Eye (tissue), 1 donor: ENCODE measurements at places on chromosomes 7 and 10.
A peak's percentile ranks its signal among the peaks of the same experiment; 100 is the strongest.

DNA sequence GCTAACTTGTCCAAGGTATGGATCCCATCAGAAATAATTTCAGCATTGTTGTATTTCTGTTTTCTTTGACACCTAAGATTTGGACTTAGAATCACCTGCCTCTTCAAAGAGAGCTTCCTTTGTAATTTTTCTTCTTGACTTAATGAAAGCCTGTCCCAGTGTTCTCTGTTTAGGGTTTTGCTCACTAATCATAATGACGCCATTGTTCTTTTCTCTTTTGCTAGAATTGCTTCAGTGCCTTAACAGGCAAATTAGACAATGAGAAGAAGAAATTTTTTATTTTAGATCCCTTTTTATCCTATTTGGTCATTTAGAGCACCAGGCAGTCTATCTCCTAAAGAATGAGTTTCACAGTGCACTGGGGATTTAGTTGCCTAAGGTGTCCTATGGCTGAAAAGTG, 128.5 kb downstream of the SND1 start:
- DNase-seq = no peak

DNA sequence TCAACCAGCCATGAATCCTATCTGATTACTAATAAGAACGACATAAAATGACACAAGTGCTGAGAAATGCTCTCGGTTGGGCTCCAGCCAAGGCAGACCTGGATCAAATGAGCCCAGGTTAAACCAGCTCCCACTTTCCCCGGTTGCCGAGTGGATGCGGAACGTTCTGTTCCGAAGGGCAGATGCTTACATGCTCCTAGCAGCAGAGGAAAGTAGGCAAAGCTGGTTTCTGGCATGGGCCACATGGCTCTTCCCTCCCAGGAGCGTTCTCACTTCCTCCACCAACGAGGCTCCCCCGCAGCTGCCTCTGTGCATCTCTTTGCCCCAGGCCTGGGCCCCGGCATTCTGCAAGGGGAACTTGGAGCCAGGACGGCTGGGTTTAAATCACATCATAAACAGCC, 61.8 kb upstream of the SDK1 start:
- DNase-seq = no peak

GRCh38 chr10:33129141-33129995, 171.3 kb upstream of the ITGB1 start:
- DNase-seq = peak; percentile 66

GRCh38 chr10:84264611-84265141, 19.8 kb downstream of the RGR start:
- peak; percentile 88 for DNase-seq

- no peak for DNase-seq
Observed at GRCh38 chr10:122782911-122783310, 62.7 kb downstream of the CUZD1 start.

DNA sequence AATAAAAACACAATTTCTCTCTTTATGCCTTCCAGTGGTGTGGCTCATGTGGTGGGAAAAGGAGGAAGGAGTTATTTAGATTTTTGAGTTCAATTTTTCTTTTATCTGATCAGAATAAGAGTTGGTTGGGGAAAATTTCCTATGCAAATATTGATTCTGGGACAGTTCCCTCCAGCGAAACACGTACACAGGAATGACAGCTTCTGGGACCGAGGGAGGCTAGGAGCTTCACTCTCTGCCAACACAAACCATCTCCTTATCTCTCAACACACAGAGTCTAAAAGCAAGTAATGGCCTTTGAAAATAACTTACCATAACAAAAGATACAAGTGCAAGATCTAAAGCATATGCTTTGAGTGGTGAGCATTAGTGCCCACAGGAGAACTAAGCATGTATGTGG, 122.7 kb downstream of the RAPGEF5 start:
- DNase-seq = no peak

GRCh38 chr10:3264161-3264761, 91.7 kb upstream of the PITRM1 start:
- no peak for DNase-seq

GRCh38 chr10:78458983-78459638, 425.4 kb downstream of the RPS24 start:
- DNase-seq = no peak

GRCh38 chr7:32379510-32380112, 110.6 kb downstream of the LSM5 start:
- DNase-seq = no peak

GRCh38 chr7:29078311-29079260, 67.8 kb downstream of the CPVL start:
- no peak for DNase-seq

DNA sequence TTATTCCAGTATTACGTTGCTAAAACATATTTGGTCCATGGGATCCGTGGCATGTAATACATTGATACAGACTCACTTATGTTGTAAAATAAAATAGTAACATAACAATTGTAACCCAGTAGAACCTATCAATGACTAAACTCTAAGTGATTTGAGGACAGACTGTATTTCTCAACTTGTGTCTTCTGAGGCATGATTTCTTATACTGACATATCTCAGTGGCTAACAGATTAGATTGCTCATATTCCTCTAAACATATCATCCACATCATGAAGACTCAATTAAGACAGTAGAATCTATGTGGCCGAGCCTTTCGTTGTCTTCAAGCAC, 72.3 kb downstream of the CREB5 start:
- DNase-seq = no peak

GRCh38 chr10:128046953-128047290, 79.3 kb downstream of the MKI67 start:
- no peak for DNase-seq

- no peak for DNase-seq
Observed at GRCh38 chr7:356087-356486, 66.1 kb downstream of the FOXL3 start.

DNA sequence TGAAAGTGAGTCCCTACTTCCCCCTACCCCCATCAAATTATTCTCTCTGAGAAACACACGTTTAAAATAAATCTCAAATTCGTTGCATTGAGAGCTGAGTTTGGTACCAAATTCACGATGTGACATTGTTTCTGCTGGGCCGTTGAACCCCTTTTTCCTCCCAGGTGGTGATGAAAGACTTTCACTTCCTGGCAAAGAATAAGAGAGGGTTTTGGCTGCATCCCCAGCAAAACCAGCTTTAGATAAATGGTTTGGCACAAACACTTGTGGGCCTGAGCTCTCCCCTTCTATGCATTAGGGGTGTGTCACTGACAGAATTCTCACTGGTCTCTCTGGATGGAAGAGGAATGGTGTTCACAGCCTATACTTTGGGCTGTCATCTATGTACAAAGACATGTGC, 8.8 kb upstream of the DNTT start:
- DNase-seq = no peak

GRCh38 chr10:9825491-9826018, 1192.1 kb upstream of the CELF2 start:
- no peak for DNase-seq

DNA sequence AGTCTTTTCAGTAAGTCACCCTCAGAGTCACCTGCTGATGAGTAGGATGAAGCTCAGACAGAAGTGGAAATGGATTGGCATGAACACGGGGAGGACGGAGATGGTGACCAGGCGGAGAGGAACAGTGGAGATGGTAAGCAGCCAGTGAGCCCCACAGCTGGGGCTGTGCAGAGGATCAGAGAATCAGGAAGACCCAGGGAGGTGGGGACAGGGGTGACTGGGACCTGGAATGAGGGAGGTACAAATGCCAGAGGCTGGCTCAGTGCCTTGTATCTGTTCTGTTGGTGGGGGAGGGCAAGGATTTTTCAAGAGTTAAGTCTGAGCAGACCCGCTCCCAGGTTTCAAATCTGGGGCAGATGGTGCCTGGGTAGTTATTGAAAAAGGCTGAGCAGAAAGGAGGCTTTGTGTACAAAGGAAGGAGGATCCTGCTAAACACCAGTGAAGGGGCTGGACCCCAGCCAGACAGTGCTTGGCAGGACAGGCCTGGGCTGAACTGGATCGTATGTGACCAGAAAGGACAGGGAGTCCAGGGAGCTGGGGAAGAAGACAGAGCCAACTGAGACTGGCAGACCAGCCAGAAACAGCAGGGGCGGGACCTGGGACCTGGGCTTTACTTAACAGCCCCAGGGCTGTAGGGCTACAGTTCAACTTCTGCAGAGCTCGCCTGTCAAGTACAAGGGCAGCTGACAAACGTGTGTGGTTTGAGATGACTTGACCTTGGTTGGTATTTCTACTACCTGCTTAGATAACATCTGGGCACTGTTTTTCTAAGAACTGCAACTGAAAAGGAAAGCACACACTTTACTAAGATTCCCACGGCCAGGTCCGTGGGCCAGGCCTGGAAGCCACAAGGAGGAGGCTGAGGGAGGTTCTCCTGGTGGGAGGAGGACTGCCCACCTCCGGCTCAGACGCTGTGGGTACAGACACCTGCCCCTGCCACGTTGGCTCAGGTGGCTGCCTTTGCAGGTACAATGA, 13.2 kb upstream of the FRMPD2 start:
- peak; percentile 35 for DNase-seq
